ENCODE measurements at places on chromosomes 3 and 15.

- DNase-seq, result no peak
These were observed 203.8 kb upstream of the FEZF2 start for GRCh38 chr3:62577153-62577552.

GRCh38 chr3:128182656-128183055 lies 29.4 kb downstream of the EEFSEC start:
- DNase-seq, result no peak

- no peak for DNase-seq
These were observed 59.0 kb downstream of the EPHB3 start for GRCh38 chr3:184620475-184621119.

- DNase-seq, result peak; percentile 65
These were observed 65.5 kb upstream of the UBE3A start for GRCh38 chr15:25504307-25504706.

GRCh38 chr3:27160779-27161287 lies 208.3 kb downstream of the NEK10 start:
- DNase-seq, result no peak

DNA sequence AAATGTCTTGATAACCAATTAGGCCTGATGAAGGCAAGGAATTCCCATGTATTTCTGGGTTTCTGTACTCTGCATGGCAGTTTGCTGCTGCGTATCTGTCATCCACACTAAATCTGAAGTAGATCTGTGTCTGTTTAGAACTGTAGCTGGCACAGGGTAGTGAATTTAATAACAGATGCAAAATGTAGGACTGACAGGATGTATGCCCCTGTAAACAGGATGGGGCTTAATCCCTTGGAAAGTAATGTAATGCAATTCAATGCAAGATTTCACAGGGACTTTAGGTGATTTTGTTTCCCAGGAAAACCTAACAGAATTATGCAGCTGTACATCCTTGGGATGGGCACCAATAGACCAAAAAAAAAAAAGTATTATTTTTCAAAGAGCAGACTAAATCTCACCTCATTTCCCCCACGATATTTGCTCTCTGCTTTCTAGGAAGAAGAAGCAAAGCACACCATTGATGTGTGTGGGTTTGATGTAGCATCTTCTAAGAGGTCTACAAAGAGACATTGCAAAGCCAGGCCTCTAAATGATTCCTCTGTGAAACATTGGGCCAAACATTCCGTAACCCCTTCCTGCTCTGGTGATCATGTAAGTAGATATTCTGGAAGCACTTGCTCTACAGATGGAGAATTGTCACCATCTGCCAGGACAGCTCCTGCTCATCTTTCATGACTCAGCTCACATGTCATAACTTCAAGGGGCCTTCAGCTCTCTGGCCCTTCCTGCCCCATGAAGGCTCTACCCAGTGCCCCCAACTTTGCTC lies 464.3 kb upstream of the RGMA start:
- DNase-seq, result peak; percentile 16

All from Ammon's horn (tissue), 1 donor.